ENCODE measurements at places on chromosomes 7 and 10.

DNA sequence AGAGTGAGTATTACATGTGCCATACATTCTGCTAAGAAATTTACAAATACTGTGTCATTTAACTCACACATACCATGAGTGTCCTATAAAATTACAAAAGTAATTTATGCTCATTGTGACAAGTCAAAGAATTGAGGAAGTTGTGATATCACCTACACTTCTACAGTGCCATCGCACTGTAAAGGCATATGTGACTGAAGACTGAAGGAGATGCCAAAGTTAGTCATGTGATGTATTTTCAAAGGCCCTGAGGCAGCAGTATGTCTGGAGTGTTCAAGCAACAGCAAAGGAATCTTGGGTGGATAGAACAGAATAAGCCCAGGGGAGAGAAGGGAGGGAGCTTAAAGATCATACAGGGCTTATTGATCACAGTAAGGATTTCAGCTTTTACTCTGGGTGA, 176.8 kb downstream of the WNT2 start:
- no peak for DNase-seq

- DNase-seq = no peak
Observed at GRCh38 chr10:114607358-114607998, 50.6 kb downstream of the ABLIM1 start.

DNA sequence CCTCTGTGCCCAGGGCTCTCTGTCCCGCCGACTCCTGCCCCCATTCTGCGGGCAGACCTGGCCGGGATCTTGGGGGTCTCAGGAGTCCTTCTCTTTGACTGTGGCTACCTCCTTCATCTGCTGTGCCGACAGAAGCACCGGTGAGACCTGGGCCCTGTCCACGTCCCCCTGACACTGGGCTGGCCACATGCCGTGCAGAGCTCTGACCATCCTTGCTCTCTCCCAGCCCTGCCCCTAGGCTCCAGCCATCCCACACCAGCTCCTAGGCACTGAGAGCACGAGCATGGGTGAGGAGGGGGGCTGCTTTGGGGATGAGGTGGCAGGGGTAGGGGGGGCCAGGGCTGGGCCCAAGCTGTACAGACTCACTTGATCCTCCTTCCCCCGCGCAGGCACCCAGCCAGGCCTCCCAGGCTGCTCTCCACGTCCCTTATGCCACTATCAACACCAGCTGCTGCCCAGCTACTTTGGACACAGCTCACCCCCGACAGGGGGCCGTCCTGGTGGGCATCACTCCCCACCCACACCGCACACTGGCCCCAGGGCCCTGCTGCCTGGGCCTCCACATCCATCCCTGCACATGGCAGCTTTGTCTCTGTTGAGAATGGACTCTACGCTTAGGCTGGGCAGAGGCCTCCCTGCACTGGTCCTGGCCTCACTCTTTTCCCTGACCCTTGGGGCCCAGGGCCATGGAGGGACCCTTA, 4.8 kb upstream of the PILRB start:
- DNase-seq = no peak

DNA sequence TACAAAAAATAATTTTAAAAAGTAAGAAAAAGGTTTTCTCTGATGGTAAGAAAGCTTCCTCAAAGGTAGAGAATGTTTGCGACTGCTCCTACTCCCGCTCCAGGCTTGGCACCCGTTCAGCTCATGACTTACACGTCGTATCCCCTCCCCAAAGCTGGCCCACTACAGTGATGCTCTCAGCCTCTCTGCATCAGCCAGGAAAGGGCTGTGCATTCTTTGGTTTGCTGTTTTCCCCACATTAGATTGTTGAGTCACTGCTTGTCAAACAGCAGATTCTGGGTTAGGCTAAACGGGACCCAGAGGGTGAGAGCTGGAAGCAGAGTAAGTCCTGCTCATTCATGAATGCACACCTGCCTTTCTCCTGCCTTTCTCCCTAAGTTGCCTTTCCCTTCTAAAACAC, 54.7 kb upstream of the NMT2 start:
- DNase-seq = no peak

DNA sequence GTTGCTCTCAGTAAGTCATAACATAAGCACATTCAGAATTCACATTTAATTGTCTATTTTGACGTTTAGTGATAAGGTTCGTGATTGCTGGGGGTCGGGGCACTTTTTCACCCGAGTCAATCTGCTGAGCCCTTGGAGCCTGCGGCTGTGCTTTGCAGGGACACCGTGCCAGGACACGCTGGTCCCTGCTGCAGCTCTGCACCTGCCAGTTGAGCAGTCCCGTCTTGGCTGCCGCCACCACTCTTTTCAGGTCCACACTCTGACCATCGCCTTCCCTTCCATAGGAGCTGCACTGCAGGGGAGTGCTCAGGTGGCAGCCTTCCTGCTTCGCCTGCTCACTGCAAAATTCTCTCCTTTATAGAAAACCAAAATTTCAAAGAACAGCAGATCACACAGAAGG, 36.4 kb downstream of the CUL1 start:
- DNase-seq = no peak

DNA sequence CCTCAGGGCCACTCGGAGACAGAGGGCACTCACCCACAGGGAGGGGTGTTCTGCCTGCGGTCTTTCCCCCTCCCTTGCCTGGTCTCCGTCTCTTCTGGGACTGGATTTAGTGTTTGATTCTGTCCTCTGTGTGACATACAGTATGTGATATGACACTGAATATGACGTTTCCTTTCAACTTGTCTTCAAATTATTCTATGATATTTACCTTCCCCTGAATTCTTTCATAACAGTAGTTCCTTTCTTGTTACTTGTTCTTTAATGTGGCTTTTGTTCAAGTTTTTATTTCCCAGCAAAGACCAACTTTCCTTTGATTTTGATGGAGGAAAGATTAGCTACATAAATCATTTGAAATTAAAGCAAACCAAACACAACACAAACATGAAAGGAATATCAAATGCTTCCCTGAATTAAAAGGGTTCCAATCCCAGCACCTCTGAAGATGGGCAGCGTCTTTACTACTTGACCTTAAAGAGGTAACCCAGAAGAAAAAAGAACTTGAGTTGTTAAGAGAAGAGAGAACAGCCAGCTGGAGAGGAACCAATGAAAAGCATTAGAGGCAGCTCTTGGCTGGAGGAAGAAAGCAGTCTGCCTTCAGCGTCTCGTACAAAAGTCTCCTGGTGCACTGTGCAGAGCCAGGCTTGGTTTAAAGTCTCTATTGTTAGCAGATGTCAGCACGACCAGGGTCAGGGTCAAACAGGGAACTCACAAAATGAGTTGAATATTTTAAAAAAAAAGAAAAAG, 18.3 kb upstream of the RHEB start:
- no peak for DNase-seq
